ENCODE measurements at places on chromosomes 7 and 10.

- DNase-seq, result no peak
These were observed 120.2 kb downstream of the CYP26A1 start for GRCh38 chr10:93193906-93194305.

DNA sequence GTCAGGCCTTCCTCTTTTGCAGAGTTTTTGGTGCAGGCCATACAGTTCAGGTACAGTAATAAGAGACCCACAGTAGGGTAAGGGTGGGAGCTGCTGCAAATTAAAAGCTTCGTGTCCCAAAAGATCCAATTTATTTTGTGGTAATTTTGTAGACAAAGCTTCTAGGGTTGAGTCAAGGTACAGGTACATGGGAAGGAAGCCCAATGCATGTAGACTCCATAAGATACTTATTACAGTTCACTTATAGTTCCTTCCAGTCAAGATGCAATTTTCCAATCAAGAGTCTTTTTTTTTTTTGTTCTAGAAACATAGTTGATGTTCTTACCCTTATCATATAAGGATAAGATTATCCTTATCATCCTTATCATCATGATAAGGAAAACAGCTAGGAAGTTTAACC, at the start of gene TAS2R4:
Gene TAS2R4, plus strand, starts transcription at position 301 of the 400 bp plus-strand sequence. CDS start 1,815 bp downstream, outside the sequence.
- DNase-seq, result no peak

DNA sequence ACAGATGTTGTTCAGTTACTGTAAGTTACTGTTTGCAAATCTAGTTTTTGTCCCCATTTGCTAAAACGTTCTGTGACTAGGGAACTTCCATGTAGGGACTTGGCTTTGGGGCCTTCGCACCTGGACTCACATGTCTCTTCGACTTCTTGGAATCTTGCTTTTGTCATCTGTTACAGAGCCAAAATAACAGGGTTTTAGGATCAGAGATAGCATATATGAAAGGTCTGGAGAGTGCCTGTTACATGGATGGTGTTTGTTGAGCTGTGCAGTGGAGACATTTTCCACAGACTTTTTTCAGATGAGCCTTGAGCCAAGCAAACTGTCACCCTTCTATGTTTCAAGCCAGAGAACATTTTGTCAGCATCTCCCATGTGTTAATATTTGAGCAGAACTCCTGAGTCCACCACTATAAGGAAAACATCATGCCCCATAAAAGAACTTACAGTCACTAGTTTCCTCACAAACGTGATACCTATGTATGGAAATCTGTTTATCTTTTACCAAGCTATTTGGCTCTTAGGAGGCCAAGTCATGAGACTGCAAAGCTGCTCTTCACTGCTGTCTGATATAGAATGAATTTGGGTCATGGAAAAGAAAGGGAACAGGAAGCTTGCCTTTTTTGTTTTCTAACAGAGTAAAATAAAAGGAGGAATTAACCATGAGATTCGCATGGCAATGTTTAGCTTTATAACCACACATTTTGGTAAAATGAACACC, 818.6 kb upstream of the IGFBP3 start:
- DNase-seq, result no peak

DNA sequence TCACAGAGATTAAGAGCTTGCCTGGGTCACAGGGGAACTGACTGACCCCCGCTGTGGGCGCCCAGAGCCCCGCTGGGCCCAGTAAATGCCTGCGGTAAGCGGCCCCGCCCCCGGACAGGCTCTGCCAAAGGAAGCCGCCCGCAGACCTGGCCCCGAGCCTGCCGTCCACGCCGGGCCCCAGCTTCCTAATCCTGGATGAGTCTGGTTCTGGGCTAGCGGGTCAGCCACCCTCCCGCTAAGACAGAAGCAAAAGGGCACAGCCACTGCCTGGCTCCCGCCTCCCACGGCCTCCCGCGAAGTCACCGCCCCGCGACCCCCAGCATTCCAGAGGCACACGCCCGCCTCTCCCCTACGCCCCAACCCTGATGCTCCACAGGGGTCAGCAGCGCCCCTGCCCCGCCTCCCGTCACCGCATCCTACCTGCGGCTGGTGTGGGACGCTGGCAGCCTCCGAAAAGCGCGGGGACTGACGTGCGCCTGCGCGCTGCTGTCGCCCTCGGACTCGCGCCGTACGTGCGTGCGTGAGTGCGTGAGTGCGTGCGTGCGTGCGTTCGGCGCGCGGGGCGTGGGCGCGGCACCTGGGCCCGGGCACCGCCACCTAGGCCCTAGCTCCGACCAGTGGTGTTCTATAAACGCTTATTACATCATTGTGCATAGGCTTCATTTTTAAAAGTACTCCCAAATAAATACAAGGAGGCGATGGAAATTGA, at the start of gene FIGNL1:
Gene FIGNL1, minus strand, starts transcription at position 470 of the 709 bp plus-strand sequence. CDS start 3,063 bp downstream, outside the sequence.
- DNase-seq, result peak; percentile 24
